ENCODE measurements at places on chromosomes 2 and 18.

DNA sequence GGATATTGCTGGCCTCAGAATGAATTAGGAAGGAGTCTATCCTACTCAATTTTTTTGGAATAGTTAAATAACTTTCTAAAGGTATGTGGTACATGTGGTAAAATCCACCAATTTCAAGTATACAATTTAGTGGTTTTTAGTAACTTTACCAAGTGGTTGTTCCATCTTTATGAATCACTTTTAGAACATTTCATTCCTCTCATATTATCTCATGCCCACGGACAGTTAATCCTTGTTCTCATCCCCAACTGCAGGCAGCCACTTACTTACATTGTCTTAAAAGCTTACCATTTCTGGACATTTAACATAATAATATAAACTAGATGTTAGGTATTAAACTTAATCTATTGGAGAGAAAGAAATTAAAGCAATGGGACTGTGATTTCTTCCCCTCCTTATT is 146.3 kb upstream of the ZC3H15 start:
- no peak for DNase-seq

DNA sequence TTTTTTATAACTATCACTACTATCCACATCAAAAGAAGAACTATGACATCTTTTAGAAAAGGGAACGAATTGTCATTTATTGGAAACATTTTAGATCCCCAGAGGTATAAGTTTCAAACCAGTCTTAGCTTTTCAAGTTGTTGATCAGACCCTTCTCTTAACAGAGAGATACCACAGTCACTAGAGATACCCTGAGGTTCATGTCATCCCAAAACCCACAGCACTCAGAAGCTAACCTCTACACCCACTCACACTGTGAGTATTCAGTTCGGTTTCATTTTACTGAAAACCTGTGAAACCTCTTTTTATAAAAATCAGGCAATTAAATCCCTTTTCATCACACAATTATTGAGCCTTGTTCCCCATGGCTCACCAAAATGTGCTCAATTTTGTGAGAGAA is 156.2 kb downstream of the DTNA start:
- DNase-seq = no peak

DNA sequence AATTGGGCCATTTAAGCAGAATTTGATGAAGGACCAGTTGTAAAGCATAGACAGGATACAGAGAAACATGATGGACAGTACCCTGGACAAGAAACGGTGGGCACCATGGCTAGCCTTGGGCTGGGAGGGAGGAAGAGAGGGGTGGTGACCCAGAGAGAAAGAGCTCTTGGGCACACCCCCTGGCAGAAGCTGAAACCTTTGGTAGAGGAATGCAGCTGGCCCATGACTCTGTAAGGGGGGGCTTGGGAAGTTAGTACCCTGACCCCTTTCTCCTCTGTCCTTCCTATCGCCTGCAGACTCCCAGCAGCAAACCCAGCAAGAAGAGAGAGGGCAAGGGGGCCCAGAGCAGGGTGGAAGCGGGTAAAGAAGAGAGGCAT is 32.6 kb downstream of the MRPL44 start:
- no peak for DNase-seq

DNA sequence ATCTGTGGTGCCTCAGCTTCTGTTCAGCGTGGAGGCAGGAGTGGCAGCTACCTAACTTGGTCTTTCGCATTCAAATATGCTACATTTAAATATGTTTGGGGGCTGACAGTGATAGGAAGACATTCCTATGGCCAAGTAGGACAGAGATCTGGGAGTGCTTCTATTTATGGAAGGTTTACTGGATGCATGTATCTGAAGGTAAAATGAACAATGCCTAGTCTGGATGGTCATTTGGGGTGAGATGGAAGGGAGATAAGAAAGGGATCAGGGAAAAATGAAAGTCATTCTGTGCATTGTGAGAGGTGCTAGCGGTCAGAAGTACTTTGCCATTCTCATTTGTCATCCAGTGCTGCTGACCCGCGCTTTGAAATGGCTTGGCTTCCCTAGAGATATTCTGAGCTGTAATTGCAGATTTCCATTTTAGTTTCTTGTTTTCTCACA is 300.9 kb upstream of the FBXO11 start:
- DNase-seq = no peak

GRCh38 chr2:32752205-32752604 is 124.4 kb downstream of the TTC27 start:
- DNase-seq = no peak

GRCh38 chr2:106988361-106988760 is 102.4 kb upstream of the ST6GAL2 start:
- DNase-seq = no peak

GRCh38 chr2:231361701-231362554 is 33.6 kb upstream of the B3GNT7 start:
- DNase-seq = no peak

DNA sequence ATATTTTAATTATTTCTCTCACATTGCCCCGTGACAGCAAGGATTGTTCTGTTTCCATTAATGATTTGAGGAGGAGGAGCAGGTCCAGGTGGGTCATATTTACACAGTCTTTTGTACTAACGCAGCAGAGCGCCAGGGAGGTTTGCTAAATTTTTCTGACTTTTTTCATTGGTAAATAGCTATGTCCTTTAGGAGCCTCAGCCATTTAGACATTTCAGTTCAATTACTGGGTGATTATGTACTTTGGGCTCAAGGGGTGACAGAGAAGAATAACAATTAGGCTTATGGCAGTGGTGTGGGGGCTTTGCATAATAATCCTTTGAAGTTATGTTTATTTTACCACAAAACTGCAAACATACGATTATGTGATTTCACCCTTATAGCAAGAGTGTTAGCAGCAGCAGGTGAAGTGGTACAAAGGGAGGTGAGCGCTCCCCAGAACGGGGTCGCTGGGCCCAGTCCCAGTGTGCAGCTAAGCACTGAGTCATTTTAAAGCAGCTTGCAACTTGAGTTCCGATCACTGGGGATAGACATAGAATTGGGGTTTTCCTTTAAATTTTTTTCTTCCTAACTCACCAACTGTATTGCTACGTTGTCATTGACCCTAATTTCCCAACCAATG is 80.3 kb downstream of the TSHZ1 start:
- no peak for DNase-seq

GRCh38 chr18:64852281-64852680 is 703.4 kb upstream of the LINC00305 start:
- DNase-seq = no peak

DNA sequence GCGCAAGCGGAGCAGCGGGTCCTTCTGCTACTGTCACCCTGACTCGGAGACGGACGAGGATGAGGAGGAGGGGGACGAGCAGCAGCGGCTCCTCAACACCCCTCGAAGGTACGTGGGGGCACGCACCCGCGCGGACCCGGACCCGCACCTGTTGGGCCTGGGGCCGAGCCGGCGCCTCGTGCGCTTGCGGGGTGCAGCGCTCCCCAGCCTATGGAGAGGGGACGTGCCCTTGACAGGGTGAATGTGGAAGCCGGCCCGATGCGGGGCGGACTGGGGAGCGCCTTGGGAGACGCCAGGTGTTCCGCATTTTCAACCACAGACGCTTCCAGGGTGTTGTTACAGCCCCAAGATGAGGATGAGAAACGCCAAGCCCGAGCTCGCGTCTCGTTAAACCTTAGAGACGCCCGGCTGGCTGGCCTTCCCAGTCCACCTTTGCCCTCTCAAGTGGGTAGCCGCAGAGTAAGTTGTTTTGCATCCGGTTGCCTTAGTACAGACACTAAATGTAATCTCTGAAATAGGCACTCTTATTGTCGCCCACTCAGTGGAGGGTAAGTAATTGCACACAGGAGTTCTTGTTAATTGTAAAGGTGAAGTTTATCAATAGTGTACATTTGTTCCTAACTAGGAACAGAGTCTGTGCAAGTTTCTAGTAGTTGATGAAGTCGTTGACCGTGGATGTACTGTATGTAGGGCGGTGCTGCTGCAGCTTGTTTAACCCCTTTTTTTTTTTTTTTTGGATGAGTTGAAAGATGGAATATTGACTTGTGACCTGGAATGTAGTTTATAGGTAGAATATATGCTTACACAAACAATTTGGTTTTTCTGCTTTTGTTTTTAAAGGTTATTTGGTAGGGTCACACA is 815 bp downstream of the GMCL1 start:
- no peak for DNase-seq
